Fibroblast of villous mesenchyme (primary cell): ENCODE measurements at places on chromosomes 7 and 10.

GRCh38 chr7:107999779-108000560 lies 3.0 kb downstream of the LAMB1 start:
- DNase-seq, result peak; percentile 58

DNA sequence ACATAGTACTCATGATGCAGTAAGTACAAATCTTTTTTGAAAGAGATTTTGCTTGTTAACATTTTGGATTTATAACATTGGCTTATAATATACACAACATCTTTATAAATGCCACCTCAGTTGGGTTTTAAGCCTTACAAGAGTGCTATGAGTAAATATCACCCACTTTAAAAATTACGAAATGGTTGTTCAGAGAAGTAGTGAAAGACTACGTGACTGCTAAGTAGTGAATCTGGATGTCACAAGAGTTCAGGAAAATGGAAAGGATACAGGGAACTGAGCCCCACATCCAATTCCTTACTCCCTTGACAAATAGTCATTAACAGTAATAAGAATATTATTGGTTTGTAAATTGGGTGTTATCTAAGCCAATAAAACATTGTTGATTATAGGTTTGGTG lies 20.0 kb downstream of the TMEM106B start:
- no peak for DNase-seq

DNA sequence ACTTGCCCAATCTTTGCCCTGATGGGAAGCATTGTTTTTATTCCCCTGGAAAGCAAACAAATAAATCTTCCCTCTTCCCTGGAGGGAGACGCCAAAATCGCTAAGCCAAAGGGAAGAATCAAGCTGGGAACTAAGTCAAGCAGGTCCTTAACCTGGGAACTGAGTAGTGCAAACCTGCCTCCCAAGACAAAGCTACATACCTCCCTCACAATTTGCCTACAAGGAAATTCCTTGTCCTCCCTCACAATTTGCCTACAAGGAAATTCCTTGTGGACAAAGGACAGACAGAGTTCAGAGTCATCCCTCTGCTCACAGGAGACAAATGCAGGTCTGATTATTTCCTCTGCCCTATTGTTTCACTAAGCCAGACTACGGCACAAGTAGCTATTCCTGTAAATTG lies 50.5 kb downstream of the SPOCK2 start:
- DNase-seq, result no peak

DNA sequence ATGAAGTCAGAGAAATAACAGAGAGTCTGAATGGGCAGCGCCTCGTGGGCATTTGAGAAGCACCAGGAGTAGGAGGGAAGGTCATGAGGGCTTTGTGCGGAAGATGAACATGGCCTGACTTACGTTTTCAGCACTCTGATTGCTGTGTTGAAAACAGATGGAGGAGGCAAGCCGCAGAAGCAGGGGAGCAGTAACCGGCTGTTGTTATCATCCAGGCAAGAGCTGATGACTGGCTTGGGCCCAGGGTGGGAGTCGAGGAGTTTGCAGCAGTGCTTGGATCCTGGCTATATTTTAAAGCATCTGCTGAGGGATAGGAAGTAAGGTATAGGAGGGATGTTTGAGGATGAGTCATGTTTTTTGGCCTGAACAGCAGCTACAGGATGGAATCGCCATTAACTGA lies 12.7 kb upstream of the PDLIM1 start:
- no peak for DNase-seq

DNA sequence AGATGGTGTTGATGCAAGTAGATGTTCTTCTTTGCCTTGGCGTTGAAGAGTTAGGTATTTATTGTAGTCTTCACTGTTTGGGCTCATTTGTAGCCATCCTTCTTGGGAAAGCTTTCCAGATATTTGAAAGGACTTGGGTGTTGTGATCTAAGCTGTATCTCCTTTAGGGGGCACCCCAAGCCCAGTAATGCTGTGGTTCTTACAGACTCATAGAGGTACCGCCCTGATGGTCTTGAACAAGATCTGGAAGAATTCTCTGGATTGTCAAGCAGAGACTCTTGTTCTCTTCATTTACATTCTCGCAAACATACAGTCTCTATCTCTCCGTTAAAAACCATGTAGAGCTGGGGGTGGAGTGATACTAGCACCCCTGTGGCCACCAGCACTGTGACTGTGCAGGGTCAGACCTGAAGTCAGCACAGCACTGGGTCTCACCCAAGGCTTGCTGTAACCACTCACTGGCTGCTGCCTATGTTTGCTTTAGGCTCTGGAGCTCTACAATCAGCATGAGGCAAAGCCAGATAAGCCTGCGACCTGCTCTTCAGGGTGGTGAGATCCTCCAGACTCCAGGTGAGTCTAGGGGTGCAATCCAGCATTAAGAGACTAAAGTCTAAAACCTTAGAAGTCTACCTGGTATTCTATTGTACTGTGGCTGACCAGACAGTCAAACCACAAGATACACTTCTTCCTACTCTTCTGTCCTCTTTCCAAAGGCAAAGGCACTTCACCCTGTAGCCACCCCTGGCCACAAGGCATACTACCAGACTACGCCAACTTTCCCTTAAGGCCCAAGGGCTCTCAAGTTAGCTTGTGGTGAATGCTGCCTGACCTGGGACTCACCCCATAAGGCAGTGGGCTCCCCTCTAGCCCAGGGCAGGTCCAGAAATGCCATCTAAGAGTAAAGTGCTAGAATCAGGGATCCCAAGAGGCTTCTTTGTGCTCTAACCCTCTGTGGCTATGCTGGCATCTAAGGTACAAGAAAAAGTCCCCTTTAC lies 209.7 kb upstream of the TMEM196 start:
- peak; percentile 78 for DNase-seq

GRCh38 chr7:26685606-26686005 lies 178.8 kb downstream of the SKAP2 start:
- DNase-seq, result peak; percentile 20

- no peak for DNase-seq
Measured at GRCh38 chr10:133186416-133187090, 26.5 kb downstream of the KNDC1 start.

DNA sequence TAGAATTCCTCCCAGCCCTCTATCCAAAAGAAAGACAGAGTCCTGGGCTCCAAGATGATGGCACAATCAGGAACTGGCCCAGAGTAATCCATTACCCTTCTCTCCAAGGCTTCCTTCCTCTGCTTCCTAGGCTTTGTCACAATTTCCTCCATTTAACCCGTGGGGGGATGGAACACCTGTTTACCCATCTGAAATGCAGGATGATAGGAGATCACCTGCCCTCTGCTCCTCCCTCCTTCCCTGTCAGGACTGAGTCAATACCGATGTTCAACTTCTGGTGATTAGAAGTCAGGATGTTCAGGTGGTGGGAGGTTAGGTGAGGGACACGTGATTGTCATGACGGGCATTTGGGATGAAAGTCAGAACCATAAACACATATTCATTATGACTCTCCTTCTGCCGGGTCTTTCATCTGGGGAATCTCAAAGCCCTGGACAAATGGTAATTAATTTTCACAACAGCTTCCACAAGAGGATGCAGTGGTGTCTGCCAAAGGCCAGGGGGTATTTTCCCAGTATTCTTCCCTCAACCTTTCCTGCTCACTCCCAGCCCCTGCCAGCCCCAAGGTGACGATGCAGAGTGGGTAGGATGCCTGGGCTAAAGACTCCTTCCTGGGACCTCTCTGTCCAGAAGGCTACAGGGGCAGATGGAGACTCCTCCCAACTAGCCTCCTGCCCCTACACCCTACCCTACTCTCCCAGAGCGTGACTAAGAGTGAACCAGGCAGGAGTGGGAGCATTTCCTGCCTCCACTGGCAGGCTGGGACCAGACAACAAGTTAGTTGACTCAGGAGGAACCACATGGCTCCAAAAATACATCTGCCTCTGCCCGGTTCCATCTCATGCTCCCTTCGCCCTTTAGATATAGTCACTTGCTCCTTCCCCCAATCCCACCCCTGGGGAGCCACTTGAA lies 27.9 kb downstream of the DUSP5 start:
- no peak for DNase-seq

- DNase-seq, result no peak
Measured at GRCh38 chr7:95547361-95548348, 48.7 kb downstream of the PDK4 start.

DNA sequence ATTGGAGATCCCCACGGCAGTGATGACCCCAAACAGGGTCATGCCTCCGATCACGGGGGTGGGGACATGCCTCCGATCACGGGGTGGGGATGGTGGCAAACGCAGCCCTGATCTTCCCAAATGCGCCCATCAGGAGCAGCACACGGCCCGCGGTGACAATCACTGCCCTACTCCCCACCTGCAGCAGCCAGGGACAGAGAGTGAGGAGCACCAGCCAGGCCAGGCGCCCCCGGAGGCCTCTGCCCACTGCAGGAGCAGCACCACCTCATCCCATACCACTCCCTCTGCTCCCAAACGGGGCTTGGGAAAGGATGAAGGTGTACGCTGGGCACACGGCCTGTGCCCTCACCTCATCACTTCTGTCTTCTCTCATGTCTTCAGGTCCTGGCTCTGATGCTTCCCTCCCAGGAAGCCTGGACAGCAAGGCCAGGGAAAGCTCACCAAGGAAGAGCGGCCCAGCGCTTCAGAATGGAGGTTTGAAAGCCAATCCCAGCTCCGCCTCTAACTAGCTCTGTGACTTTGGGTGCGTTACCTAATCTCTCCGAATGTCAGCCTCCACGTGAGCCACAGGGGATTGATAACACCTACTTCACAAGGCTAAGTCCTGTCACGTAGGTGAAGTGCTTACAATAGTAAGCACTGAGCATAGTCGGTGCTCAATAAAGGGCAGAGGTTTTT lies 37.1 kb downstream of the STRA8 start:
- no peak for DNase-seq

DNA sequence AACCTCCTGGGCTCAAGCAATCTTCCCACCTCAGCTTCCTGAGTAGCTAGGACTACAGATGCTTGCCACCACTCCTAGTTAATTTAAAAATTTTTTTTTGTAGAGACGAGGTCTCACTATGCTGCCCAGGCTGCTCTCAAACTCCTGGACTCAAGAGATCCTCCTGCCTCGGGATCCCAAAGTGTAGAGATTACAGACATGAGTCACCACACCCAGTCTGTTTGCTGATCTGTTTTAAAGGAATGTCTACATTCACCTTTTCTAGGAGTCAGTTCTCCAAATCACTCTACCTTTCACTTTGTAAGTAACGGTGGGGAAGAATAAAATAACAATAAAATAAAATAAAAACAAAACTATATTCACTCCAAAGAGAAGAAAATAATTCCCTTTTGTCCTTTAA lies 86.6 kb upstream of the AGBL3 start:
- peak; percentile 71 for DNase-seq

DNA sequence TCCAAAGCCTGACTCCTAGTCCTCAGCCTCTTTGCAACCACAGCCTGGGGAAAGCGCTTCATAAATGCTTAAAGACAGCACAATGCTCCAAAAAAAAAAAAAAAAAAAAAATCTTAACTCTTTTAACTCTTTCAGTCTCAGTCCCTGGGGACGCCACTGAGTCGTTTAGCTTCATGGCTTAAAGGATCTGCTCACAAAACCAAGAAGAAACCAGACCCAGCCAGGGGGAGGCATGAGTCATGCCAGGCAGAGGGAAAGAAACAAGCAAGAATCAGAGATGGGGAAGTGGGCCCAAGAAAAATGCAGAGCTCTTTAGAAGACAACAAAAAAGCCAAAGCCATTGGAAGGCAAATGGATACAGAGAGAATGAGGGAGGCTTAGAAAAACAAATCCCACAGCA lies 32.5 kb upstream of the DOCK1 start:
- DNase-seq, result peak; percentile 8

- DNase-seq, result no peak
Measured at GRCh38 chr7:92423710-92424131, 23.6 kb upstream of the GATAD1 start.

DNA sequence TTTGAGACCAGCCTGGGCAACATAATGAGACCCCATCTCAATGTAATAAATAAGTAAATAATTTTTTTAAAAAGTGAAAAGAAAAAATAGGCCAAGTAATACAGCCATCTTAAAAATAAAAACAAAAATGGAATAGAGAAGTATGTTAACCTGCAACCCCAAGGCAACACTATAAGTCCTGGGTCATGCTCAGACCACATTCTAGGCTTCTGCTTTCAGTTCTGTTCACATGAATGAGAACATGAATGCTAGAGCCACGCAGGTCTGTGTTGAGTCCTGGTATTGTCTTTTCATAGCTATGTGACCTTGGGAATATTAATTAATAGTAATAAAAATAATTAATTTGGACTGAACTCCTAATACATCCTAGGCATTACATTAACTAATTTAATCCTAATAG lies 284.0 kb downstream of the AUTS2 start:
- no peak for DNase-seq

DNA sequence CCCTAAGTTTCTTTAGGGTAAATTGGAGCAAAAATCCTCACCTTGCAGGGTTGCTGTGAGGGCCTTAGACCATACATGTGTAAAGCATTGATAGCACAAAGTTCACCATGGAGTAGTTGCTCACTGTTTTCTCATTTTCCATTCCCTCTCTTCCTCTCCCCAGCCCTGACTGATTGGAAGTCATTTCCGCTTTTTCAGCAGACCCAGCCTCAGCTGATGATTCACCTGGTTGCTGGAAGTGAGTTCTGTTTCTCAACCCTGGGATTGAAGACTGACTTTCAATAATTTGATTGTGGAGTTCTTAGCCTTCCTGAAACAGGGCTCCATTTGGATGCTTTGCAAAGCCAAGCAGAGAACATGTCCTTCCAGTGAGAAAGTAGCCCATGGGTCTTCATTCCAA lies 107.0 kb downstream of the PLXNA4 start:
- DNase-seq, result no peak

DNA sequence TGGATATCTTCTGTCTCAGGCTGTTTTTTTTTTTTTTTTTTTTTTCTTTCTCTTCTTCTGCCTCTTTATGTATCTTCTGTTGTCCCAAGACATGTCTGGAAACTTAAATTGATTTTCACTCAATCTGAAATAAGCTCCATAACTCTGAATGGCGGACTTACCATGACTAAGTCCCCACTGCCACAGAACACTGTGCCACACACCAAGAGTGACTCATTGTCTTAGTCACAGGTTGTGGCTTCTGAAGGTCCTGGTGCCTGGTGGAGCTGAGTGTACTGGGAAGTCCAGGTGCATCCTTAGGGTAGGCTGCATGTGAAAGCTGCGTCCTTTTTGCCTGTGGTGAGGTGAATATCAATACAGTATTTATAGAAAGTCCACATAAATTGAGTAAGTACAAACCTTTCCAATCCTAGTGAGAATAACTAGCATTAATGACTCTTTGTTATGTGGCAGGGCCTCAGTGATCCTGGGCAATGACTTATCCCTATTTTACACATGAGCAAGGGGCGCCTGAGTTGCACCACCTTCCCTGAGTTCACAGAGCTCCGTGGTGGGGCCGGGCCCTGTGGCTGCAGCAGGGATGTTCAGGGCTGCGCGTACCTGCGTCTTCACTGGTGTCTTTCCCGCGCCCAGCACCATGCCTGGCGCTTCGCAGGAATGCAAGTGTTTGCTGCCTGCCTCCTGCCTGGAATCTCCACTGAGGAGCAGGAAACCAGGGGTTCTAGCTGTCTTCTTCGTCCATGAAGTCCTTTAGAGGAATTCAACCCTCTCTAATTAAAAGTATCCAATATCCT lies 4.3 kb downstream of the PFKP start:
- DNase-seq, result peak; percentile 69

DNA sequence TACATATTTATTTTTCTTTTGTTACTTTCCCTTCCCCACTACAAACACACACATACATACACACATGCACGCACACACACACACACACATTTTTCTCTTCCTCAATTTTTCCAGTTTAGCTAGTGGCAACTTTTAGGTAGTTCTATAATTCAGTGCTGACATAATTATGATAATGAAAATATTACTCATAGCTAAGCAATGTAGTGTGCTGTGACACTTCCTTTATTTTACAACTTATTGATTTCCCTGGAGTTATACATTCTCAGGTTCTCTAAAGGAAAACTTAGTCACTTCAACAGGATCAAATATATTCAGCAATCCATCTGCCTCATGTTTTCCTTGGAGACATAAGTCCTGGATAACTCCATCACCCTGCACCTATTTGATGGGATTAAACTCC lies 151.6 kb downstream of the CACNA2D1 start:
- no peak for DNase-seq

GRCh38 chr7:44109991-44110390 lies 5.8 kb downstream of the AEBP1 start:
- DNase-seq, result no peak
